ENCODE measurements at places on chromosomes 5 and 9. TPM values are rescaled to one million over a fixed set of nuclear protein-coding genes. Genes with fewer than 3 reads are reported as not detected.

- H3K4me3 ChIP-seq = no peak overlapping the region
- H3K36me3 ChIP-seq = peaks cover 49% of the 10 kb centered on the region
- DNase-seq = no peak
- no peaks in the 10 kb centered on the region for H3K27me3 ChIP-seq
- H3K4me1 ChIP-seq = no peaks in the 10 kb centered on the region
- H3K27ac ChIP-seq = no peak overlapping the region
Measured at GRCh38 chr9:2787065-2787464, 56.8 kb downstream of the PUM3 start.

- no peaks in the 10 kb centered on the region for H3K4me1 ChIP-seq
- no peak overlapping the region for H3K27ac ChIP-seq
- no peak for DNase-seq
- H3K36me3 ChIP-seq = no peaks in the 10 kb centered on the region
Measured at GRCh38 chr5:103260951-103261350, 2.4 kb downstream of the MACIR start.

- no peaks in the 10 kb centered on the region for H3K4me1 ChIP-seq
- no peaks in the 10 kb centered on the region for H3K36me3 ChIP-seq
- H3K27me3 ChIP-seq = no peaks in the 10 kb centered on the region
- H3K27ac ChIP-seq = no peak overlapping the region
- H3K4me3 ChIP-seq = no peak overlapping the region
- no peak for DNase-seq
Measured at GRCh38 chr5:120538644-120539043, 74.5 kb downstream of the PRR16 start.

DNA sequence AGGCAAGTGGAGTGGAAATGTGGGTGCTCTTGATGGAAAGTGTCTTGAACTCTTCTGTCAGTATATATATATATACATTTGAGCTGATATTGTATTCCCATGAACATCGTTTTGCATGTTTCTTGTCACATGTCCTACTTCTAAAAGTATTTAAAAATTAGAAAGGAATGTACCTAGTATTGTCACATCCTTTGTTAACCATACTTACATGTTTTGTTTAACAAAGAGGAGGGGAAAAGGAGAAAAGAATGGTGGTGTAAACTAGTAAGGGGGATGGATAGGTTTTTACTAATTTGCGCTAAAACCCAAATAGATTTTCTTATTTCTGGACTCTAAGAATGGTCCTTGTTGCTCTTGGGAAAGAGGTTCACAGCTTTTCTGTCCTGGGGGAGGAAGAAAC, 181.7 kb downstream of the GOLPH3 start:
- H3K27ac ChIP-seq = no peak overlapping the region
- no peak overlapping the region for H3K4me3 ChIP-seq
- H3K36me3 ChIP-seq = no peaks in the 10 kb centered on the region
- no peaks in the 10 kb centered on the region for H3K4me1 ChIP-seq
- peaks cover 7% of the 10 kb centered on the region for H3K27me3 ChIP-seq

The PKD2L2 gene
- not detected for total RNA-seq

The PCDHA5 gene
- 0.08 TPM for total RNA-seq

The CCDC180 gene
- total RNA-seq = 0.73 TPM
